T1000 (cell line): ENCODE measurements at places on chromosomes 2 and 18.

DNA sequence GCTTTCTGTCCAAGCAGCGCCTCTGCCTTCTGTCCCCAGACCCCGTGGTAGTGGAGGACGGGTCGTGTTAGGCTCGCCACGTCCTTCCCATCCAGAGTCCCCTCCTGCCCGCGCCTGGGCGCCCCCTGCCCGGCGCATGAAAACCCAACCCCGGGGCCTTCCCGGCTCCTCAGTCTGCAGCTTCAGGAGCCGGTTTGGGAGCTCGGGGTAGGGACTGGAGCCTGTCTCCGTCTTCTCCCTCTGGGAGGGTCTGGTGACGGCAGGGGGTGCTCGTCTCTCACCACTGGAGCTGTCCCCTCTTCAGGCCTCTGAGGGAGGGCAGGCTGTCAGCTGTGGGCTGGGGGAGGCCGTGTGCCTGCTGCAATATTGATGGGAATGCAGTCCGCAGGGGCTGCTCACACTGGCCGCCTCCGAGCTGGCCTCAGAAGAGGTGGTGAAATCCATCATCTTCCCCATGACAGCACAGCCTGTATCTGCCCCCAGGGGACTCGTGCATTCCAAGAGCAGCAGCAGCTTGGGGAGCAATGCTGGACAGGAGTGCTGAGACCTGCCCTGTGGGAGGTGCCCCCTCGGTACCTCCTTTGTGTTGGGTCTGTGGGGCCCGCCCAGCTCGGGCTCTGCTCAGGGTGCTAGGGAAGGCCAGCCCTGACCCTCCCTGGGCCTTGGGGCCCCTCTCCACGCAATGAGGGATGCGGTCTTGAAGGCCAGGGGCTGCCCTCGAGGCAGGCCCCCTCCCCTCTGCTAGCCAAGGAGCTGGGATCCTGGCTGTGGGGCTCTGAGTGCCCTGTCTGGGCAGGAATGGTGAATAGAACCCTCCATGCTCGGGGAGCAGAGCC lies 17.8 kb upstream of the KLHL30 start:
- DNase-seq, result no peak

GRCh38 chr2:33929467-33929866 lies 330.4 kb upstream of the FAM98A start:
- no peak for DNase-seq

DNA sequence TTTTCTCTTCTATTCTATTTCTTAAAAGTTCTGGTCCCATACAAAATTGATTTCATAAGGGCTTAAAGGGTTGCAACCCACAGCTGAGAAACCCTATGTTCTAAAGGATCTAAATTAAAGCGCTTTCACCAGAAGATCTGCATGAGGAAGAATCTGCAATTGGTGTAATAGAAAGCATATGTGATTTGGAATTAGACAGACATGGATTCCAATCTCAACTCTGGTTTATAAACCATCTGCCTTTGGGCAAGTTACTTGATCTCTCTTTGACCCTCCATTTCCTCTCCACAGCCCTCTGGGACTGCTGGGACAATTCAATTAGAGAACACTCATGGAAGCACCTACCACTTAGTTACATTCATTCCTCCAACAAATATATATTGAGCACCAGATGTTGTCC lies 178.7 kb downstream of the ANTXR1 start:
- no peak for DNase-seq

DNA sequence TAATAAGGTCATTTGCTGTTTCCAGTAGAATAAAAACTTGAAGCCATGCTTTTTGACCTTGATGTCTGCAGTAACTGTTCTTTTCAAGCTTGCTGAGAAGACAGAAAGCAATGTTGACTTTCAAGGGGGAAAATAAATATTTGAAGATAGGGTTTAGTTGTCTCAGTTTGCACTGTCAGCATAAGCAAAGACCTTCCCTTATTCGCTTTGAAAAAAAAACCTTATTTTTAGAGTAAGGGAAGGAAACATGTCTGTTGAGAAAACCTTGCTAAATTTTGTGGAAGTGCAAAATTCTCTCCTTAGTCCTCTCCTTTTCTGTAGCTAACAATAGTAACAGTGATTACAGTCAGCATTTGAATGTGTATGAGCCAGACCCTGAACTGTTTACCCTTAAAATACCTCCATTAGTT lies 43.1 kb downstream of the MAP4K4 start:
- DNase-seq, result no peak

GRCh38 chr2:159713631-159714246 lies 1.4 kb downstream of the MARCHF7 start:
- DNase-seq, result no peak

DNA sequence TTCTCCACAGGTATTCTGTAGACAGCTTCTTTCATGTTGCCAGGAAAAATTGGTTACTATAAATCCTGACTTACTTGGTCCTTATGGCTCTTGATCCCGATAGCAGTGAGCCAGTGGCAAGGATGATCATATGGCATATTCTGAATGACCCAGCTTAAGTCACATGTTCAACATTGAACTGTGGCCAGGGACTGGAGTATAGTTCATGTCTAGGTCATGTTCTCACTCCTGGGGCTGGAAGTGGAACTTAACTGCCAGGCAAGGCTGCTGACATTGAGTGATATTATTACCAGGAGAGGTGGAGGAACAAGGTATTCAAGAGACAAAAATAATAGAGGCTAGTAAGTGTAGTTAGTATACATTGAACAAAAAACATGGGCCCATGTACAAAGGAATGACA lies 26.2 kb downstream of the R3HDM1 start:
- DNase-seq, result no peak

GRCh38 chr18:9716780-9717563 lies 8.9 kb downstream of the RAB31 start:
- DNase-seq, result no peak
